ENCODE measurements at places on chromosomes 2 and 18.

GRCh38 chr2:12932192-12932591 lies 215.5 kb downstream of the TRIB2 start:
- no peak for DNase-seq

GRCh38 chr18:58806826-58807714 lies 57.6 kb upstream of the ZNF532 start:
- peak; percentile 14 for DNase-seq

DNA sequence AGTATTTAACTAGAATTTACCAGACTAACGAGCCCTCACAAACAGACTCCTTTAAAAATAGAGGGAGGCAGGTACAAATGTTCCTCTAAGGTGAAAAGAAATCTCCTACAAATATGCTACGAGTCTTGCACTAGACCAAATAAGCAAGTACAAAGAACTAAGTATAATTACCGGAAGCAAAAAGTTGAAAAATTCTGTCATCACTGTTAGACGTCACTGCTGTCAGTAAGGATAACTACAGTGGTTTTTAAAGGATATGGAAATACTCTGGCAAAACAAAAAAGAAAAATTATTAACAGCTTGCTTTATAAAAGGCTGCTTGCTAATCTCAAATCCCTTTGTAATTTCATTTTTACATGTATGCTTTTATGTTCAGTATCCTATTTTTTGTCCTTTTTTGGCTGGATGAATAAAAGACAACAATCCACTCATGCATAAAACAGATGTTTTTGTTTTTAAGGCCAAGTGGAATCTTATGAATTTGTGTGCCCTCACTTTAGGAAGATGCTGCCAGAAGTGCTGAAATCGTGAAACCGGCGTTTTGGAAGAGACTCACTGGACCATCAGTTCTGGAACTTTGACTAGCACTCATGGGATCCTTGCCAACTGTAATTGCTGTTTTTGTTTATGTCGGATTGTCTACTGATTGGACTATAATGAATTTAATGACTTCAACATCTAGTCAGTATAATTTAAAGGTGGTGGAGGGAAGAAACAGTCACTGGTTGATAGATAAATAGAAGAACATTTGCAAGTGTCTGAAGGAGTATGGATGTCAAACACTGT lies 6.7 kb downstream of the ZNF521 start:
- no peak for DNase-seq

DNA sequence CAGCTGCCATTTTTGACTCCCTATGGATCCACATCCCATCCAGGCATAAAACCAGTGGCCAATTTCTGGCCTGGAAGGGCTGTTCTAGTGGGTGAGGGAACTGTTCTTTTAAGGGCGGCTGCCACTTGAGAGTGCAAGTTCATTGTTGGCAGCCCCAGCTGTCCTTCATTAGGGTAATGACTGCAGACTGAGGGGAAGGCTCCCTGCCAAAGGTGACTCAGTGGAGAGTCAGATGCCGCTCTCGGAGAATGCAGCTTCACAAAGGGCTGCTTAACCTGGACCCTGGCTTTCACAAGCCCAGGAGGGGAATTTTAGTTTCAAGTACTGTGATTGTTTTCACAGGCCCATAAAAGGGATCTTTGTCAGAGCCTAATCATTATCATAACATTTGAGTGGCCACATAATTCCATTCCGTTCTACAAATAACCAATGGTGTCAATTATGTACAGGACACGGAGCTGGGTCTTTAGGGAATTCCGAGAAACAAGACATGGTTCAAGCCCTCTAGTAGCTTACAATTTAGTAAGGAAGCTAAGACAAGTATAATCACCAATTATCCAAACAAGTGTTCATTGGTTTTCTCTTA lies 235.7 kb downstream of the CDCA7 start:
- no peak for DNase-seq

- no peak for DNase-seq
Observed at GRCh38 chr2:8675543-8675942, 6.3 kb upstream of the ID2 start.

DNA sequence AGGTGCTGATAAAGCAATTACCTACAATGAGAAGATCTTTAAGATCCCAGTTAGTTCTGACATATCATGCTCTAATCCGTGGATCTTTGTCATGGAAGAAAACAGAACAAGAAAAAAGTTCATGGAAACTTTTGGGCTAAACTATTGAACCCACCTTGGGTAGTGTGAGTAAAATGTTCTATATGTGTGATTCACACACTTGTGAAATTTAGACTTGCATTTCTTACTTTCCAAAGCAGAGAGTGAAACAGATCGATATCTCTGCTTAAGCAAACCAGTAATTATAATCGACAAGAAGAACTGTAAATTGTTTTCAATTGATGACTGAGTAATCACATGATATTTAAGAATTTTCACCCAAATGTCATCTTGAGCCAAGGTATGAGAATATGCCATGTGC lies 214.2 kb downstream of the HRH4 start:
- DNase-seq: no peak

DNA sequence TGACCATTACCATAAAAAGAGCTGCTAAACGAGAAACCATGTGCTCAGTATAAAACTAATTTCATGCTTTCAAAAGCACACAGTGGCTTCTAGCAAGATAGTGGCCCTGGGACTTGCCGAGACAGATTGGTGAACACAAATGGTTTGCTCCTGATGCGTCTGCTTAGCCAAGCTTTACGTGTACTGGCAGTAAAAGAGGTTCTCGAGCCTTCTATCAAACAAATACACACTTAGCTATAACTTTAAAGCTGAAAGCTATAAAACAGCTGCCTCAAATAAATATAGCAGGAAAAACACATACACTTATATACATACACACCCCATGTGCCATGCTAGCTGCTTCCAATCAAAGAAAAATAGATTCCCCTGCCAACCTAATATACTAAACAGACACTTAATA lies 117.0 kb downstream of the ZNF385B start:
- no peak for DNase-seq

GRCh38 chr18:26639149-26639548 lies 90.8 kb upstream of the KCTD1 start:
- no peak for DNase-seq

DNA sequence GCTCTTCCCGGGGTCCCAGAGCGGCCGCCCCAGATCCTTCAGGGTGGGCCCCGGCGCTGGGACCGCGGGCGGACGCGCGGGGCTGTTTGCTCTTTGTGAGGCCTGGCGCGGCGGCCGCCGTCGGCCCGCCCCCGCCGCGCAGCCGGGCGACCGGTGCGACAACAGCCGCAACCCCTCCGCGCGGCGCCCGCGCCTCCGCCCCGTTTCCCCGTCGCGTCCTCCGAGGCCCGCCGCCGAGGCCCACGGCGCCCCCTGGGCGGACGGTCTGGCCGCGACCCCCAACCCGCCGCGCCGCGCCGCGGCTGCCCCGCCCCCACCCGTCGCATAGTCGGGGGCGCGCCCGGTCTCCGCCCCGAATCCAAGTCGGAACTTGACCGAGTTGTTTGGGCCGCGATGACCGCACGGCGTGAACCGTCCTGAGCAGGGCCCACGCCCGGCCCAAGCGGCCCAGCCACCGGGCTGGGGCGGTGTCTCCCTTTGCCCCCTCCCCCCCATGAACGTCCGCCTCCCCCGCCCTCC lies 448 bp downstream of the YPEL5 start:
- peak; percentile 39 for DNase-seq

DNA sequence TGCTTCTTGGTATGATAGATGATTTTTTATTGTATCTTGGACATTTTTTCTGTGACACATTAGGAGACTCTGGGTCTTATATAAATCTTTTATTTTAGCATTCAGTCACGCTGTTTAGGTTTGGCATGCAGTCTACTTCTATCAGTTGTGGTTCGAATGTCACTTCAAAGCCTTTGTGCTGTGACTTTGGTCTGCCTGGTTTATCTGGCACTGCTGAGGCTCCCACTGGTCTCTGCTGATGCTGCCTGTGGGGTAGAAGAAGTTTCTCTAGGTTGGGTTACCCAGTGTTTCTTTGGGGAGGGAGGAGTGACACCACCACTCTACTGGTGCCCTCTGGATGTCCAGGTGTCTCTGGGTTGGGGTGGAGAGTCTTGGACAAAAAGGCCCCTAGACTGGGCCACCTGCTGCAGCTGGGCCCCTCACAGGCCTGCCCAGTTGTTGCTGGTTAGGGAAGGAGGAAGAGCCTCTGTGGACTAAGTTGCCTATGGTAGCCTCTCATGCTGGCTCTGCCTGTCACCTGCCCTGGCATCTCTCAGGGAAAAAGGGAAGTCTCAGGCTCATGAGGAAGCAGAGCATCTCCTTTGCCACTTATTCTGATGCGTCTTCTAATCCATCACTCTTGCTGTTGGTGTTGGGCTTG lies 115.4 kb upstream of the HS6ST1 start:
- no peak for DNase-seq

- no peak for DNase-seq
Observed at GRCh38 chr2:8307606-8308180, 374.2 kb upstream of the ID2 start.

DNA sequence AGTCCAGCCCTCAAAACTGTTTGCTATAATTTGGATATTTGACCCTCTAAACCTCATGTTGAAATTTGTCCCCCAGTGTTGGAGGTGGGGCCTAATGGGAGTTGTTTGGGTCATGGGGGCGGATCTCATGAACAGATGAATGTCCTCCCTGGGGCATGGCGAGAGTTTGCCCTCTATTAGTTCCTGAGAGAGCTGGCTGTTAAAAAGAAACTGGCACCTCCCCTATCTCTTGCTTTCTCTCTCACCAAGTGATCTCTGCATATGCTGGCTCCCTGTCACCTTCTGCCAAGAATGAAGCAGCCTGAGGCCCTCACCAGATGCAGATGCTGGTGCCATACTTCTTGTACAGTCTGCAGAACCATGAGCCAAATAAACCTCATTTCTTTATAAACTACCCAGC lies 12.0 kb downstream of the LNPK start:
- DNase-seq: no peak

- DNase-seq: no peak
Observed at GRCh38 chr2:182447863-182448262, 21.0 kb upstream of the PDE1A start.

GRCh38 chr2:41835401-41835800 lies 212.4 kb upstream of the PKDCC start:
- no peak for DNase-seq

GRCh38 chr18:13513481-13513880 lies 212.9 kb downstream of the FAM210A start:
- DNase-seq: no peak

- no peak for DNase-seq
Observed at GRCh38 chr2:88212251-88212790, 42.2 kb downstream of the THNSL2 start.

- DNase-seq: no peak
Observed at GRCh38 chr2:85012855-85013254, 41.9 kb downstream of the KCMF1 start.

- DNase-seq: no peak
Observed at GRCh38 chr18:3709205-3709604, 259.2 kb downstream of the TGIF1 start.

DNA sequence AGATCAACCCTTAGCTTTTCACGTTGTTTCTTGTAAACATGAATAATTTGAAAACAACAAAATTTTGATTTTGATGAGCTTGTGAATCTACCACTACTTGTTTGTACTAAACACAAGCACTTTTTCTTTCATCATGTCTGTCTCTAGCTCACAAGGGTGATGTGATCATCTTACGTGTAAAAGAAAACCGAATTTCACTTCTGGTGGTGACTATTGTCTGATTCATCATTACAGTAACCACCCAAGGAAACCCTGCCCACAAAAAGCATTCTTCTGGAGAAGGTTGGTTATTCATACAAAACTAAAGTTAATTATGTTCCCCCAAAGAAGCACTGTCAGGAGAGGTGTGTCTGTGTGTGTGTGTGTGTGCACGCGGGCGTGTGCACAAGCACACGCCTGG lies 285.4 kb downstream of the ZNF516 start:
- no peak for DNase-seq

- no peak for DNase-seq
Observed at GRCh38 chr2:143841935-143842334, 678.0 kb downstream of the ZEB2 start.

- DNase-seq: peak; percentile 22
Observed at GRCh38 chr2:197042739-197043196, 116.3 kb upstream of the PGAP1 start.

- DNase-seq: no peak
Observed at GRCh38 chr2:67309281-67309680, 87.9 kb upstream of the ETAA1 start.

GRCh38 chr2:207088276-207088675 lies 77.5 kb downstream of the KLF7 start:
- DNase-seq: no peak

- DNase-seq: no peak
Observed at GRCh38 chr2:164882276-164882675, 40.7 kb upstream of the COBLL1 start.

- no peak for DNase-seq
Observed at GRCh38 chr2:165348441-165348840, 109.2 kb downstream of the SCN2A start.

GRCh38 chr2:33636001-33636400 lies 36.9 kb upstream of the FAM98A start:
- no peak for DNase-seq

- no peak for DNase-seq
Observed at GRCh38 chr18:50338122-50338521, 36.7 kb upstream of the SKA1 start.

GRCh38 chr18:8962192-8962779 lies 140.2 kb upstream of the NDUFV2 start:
- DNase-seq: no peak

DNA sequence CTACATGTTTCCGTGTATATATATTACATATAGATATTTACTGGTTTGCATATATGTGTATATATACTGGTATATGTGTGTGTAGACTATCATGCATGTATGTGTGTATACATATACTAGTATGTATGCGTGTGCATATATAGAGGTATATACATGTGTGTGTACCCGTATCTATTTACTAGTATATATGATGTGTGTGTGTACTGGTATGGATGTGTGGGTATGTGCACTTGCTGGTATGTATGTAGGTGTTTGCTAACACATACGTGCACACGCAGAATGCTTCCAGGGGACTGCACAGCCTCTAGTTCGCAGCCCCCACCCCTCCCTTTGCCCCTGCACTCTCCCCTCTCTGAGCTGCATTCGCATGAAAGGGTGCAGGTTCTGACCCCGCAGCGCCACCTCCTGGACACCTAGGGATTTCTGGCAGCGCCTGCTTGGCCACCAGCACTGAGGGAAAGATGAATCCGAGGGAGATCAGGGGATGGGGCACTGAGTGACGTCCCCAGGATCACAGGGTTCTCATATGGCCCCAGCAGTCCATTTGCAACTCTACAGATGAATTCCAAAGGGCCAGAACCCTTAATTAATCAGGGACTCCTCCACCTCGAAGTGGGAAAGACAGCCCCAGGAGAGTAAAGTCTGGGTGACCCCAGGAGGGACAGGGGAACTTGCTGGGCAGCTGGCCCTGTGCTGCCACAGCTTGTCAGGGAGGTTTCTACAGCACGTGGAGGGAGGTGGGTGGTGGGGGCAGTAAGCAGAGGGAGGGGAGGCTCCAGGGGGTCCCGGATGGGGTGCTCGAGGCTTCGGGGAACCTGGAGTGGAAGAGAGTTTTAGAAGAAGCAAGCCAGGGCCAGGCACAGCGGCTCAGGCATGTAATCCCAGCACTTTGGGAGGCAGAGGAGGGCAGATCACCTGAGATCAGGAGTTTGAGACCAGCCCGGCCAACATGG lies 66.8 kb upstream of the ASAP2 start:
- peak; percentile 81 for DNase-seq

Measured in activated CD4-positive, alpha-beta memory T cell treated with anti-CD3 and anti-CD28 coated beads for 36 hours (primary cell).